ENCODE measurements at places on chromosomes 11 and 22.
A peak's percentile ranks its signal among the peaks of the same experiment; 100 is the strongest.

DNA sequence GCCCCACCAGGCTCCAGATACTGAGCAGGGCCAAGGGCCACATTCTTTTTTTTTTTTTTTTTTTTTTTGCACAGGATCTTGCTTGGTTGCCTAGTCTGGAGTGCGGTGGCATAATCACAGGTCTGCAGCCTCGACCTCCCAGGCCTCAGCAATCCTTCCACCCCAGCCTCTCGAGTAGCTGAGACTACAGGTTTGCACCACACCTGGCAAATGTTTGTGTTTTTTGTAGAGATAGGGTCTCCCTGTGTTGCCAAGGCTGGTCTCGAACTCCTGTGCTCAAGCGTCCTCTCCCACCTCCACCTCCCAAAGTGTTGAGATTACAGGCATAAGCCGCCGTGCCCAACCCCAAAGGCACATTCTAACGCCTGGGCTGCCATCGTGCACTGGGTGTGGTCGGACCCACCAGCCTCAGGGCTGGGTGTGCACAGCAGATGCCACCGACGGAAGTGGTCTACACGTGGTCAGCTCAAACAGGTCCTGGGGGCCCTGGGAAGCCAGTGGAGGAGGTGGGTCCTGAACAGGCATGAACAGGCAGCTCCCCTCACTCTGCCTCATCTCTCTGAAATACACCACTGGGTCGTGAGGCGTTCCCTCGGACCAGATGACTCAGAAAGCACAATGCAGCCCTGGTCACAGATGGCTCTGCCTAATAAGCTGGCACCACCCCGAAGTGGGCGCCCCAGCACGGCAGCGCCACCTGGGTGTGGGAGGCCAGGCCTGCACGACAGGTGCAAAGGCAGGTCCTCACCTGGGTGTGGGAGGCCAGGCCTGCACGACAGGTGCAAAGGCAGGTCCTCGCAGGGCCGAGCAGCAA lies 5.1 kb upstream of the B4GALNT4 start:
- DNase-seq = peak; percentile 29

DNA sequence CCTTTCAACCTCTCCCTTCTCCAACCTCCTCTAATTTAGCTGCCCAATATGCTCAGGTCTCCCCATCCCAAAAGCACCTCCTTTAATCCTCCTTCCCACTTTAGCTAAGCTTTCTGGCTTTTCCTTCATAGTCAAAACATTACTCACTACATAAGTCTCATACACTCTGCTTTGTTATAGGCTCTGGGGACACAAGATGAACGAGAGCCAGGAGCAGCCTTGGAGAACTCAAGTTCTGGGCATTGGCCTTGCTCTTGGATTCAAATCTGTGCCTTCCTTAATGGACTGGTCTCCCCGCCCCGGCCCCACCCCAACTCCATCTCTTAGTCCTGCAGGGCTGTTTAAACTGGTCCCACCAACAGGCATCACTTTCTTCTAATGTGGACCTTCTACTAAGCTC lies 11.4 kb upstream of the HPX start:
- no peak for DNase-seq

GRCh38 chr11:69538854-69539253 lies 57.4 kb downstream of the LINC01488 start:
- no peak for DNase-seq

GRCh38 chr11:73185680-73186293 lies 32.3 kb upstream of the P2RY2 start:
- no peak for DNase-seq

- DNase-seq = no peak
Measured at GRCh38 chr11:17989306-17989705, 23.5 kb downstream of the SERGEF start.

- no peak for DNase-seq
Measured at GRCh38 chr11:12287009-12287373, 90.4 kb upstream of the PARVA start.

DNA sequence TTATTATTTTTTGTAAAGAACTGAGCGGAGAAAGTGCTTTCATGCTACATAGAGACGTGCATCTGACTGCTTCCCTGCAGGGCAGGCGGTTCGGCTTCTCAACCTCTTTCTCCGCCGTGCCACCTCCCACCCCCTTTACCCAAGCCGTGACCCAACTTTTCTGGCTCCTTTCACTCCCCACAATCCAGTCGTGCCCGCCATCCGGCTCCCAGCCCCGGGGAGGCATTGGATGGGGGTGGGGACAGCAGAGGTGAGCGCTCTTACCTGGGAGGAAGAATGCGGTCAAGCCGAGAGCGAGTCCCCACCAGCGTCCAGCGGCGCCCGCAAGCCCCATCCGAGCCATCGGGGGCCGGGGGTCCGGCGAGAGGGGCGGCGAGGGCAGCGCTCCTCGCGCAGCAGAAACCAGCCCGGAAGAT lies 781 bp downstream of the NECTIN1 start:
- no peak for DNase-seq

- DNase-seq = no peak
Measured at GRCh38 chr11:16049611-16050010, 306.7 kb downstream of the SOX6 start.

- no peak for DNase-seq
Measured at GRCh38 chr11:103077554-103077953, 14.4 kb downstream of the DCUN1D5 start.
